Eye (tissue), 1 donor: ENCODE measurements at places on chromosomes 16 and 17.

DNA sequence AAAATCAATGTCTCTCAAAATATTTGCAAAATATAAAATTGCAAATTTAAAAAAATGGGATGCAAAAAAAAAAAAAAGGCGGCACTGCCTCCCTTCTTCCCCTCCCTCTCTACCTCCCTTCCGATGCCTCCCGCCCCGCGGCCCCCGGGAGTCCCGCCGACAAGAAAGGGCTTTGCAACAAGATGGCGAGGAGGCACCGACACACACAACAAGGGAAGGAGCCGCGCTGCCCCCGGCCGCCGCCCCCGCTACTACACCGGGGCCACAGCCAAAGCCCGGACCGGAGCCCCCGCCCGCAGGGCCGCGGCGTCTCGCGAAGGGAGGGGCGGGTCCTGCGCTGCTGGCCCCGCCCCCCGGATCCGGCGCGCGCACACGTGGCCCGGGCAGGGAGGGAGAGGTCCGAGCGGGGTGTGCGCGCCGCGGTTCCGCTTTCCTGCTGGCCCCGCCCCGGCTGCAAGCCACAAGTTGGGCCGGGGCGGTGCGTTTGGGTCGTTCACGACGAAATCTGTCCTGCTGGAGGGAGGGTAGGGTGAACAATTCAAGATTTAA lies at the start of gene MNT:
Gene MNT (minus strand): TSS at position 184 of the 549 bp plus-strand sequence. CDS start 348 bp downstream, outside the sequence.
- DNase-seq, result peak; percentile 97

GRCh38 chr16:11100239-11100750 lies 155.7 kb downstream of the SOCS1 start:
- peak; percentile 73 for DNase-seq

- DNase-seq, result no peak
These were observed 4.4 kb upstream of the EIF4A3 start for GRCh38 chr17:80151333-80151732.

- DNase-seq, result no peak
These were observed 2.1 kb downstream of the ARMC5 start for GRCh38 chr16:31461201-31461920.

DNA sequence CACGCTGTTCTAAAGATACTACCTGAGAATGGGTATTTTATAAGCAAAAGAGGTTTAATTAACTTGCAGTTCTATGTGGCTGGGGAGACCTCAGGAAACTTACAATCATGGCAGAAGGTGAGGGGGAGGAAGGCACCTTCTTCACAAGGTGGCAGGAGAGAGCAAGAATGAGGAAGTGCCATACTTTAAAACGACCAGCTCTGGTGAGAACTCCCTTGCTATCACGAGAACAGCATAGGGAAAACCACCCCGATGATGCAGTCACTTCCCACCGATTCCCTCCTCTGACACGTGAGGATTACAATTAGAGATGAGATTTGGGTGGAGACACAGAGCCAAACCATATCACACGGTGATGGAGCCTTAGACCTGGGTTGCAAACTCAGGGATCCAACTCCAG lies 317.5 kb upstream of the EEF2KMT start:
- DNase-seq, result no peak

DNA sequence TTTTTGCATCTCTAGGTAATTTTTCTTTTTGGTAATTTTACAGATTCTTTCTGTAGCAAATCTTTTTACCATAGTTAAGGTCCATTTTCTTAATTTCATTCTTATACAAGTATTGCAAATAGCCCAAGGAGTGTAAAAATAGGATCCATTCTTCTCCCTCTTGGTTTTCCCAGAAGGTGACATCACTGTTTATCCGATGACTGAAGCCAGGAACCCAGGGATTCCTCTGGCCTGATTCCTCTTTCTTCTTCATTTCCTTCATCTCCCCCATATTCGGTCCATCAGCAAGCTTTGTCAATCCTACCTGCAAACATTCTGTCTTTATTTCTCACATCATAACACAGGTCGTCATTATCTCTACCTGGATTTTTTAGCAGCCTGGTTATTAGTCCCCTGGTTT lies 5.3 kb downstream of the RBBP6 start:
- no peak for DNase-seq

- peak; percentile 50 for DNase-seq
These were observed 76.5 kb downstream of the AATF start for GRCh38 chr17:37025238-37025637.

DNA sequence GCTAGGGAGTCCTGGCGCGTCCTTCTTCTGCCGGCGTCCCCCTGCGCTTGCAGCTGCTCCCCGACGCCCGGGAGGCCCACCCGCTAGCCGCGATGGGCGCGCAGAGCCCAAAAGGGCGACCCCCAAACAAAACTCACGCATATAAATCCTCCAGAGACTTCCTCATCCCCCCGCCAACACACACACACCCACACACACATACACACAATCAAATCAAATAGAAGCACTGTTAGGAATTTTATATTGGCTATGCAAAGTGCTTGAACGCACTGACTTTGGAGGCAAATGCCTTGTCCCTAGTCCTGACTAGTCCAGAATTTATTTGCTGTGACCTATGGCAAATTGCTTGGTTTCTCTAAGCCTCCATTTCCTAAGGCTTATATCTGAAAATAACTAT lies 23.8 kb upstream of the CRYM start:
- DNase-seq, result no peak

- DNase-seq, result no peak
These were observed 130.6 kb upstream of the TOX3 start for GRCh38 chr16:52677501-52677900.

GRCh38 chr17:58414596-58414997 lies 2.7 kb downstream of the RNF43 start:
- DNase-seq, result no peak

- DNase-seq, result no peak
These were observed 12.2 kb upstream of the SP2 start for GRCh38 chr17:47883589-47884426.

DNA sequence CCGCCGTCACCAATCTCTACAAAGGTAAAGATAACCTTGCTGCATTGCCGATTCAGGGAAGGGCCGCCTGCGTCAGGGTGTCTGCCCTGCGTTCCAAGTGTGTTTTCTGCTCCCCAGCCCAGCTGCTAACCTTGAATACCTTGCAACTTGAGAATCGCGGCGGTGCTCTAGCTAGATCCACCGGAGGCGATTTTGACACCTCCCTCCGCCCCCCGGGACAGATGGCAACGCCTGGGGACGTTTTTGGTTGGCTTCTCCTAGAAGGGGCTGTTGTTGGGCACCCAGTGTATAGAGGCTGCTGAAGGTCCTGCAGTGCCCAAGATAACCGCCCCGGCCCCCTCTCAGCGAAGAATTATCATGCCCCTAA lies 1.5 kb downstream of the HAPSTR1 start:
- DNase-seq, result no peak
